ENCODE measurements at places on chromosomes 4 and X.

- no peak for DNase-seq
Observed at GRCh38 chr4:139863531-139863930, 197.9 kb downstream of the MGST2 start.

DNA sequence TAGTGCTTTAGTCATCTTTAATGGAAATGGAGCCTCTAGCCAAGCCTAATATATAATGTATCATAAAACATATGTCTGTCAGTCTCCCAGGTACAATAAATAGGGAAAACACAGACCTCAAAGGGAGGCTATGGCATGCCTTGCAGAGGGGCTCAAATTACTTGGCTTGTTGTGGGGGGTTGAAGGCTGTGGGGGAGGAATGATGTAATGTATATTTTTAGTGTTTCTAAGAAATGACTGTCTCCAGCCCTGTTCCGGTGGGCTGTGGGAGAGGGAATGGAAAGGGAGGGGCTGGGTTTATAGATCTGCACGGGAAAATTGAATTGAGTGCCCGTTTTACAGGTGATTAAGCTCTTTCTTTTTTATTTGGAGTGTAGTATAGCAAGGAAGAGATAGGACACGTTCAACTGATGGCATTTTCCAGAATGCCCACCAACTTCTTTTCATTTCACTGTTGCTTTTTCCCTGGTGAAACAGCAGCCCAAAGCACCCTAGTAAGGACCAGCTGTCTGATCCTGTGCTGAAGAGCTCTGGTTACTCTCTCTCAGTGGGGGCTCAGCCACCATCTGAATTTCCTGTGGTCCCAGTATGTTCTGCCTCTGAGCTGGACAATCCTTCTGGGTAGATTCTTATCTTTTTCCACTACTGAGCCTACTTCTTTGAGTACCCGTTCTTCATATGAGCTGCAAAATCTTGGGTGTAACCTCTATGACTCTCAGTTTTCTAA lies 220.7 kb upstream of the CASK start:
- no peak for DNase-seq

DNA sequence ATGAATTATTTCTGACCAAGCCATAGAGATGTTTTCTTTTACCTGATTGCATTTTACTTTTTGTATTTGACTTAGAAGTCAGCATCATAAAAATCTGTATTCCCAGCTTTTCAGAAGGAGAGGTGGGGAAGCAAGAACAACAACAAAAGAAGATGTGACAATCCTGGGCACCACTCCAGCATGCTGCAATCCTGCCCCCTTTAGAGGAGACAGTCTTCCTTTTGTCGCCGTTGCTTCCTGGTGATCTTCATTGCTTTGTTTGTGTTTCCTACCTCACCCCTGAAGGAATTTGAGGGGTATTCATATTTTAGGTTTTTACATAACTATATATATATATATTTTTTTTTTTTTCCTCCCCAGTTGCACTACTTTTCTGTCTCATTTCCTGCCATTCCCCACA lies 3.7 kb downstream of the QRFPR start:
- no peak for DNase-seq

GRCh38 chrX:154738011-154738738 lies 12.7 kb downstream of the GAB3 start:
- no peak for DNase-seq

- DNase-seq: no peak
Observed at GRCh38 chr4:53541577-53542206, 49.6 kb downstream of the LNX1 start.
